ENCODE measurements at places on chromosomes 13 and 19. TPM values are rescaled to one million over a fixed set of nuclear protein-coding genes. Genes with fewer than 3 reads are reported as not detected.

MEIOSIN gene
- total RNA-seq, result not detected

ADPRHL1 gene
- total RNA-seq, result 1.7 TPM

PDCD2L gene
- total RNA-seq, result 20.4 TPM

ACER1 gene
- not detected for total RNA-seq

ATP4B gene
- not detected for total RNA-seq

LRRC63 gene
- 0.09 TPM for total RNA-seq

SYDE1 gene
- total RNA-seq, result 22.6 TPM

POU2F2 gene
- 0.17 TPM for total RNA-seq

IZUMO2 gene
- not detected for total RNA-seq

SYMPK gene
- 55.1 TPM for total RNA-seq

FXYD1 gene
- not detected for total RNA-seq

ZNF253 gene
- 6.3 TPM for total RNA-seq

SH2D3A gene
- 6.0 TPM for total RNA-seq

TPTE2 gene
- not detected for total RNA-seq

APOC4 gene
- total RNA-seq, result not detected

ZSCAN5A gene
- total RNA-seq, result 5.4 TPM

OR2Z1 gene
- not detected for total RNA-seq

C13orf46 gene
- total RNA-seq, result 0.17 TPM

USP12 gene
- 39.7 TPM for total RNA-seq

Measured in dermis blood vessel endothelial cell (primary cell).